ENCODE measurements at places on chromosomes 6 and 20.

DNA sequence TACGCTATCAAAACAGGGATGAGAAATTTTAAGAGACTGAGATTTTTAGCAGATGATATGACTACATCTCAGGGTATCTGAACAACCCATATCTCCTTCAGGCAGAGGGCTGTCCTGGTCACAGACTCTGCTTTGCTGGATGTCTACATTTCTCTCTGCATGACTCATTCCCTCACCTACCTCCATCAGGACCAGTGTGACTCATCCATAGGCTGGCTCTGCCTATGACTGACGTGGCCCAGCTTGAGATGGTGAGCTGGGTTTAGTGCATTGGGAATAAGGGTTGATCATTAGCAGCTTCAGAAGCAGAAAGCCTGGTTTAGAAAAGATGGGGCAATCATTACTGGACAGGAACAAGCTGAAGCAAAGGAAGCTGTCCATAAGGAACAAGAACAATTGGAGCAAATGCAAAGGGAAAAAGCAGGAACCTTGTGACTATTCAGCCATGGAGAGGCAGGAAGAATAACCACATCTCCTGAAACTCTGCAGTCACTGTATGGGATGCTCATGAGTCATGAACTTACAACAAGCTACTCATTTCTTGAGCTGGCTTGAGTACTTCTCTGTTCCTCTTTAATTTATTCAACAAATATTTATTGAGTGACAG is 86.4 kb upstream of the CBLN4 start:
- no peaks in the 10 kb centered on the region for H3K27me3 ChIP-seq
- H3K4me3 ChIP-seq = no peak overlapping the region
- no peak overlapping the region for H3K27ac ChIP-seq
- DNase-seq = no peak
- no peaks in the 10 kb centered on the region for H3K36me3 ChIP-seq

DNA sequence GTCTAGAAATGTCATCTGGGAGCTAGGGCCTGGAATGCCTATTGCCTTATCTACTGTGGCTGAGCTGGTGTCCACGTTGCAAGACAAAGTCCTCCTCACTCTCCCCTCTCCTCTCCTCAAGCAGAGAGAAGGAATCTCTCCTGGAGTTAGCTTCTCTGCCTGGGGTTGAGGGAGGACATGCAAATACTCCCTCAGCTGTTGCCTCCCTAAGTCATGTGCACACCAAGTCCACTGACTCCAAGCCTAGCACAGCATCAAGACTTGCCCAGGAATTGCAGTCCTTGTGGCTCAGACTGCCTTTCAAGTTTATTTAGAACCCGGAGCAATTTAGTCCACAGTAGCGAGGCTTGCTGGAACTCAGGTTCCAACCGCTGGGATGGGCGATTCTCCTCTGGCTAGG is 38.0 kb upstream of the SCP2D1 start:
- H3K27me3 ChIP-seq = peaks cover 18% of the 10 kb centered on the region
- no peak overlapping the region for H3K4me3 ChIP-seq
- no peaks in the 10 kb centered on the region for H3K36me3 ChIP-seq
- no peak for DNase-seq
- no peak overlapping the region for H3K27ac ChIP-seq

GRCh38 chr6:82396964-82397751 is 33.5 kb downstream of the TPBG start:
- H3K36me3 ChIP-seq = no peaks in the 10 kb centered on the region
- H3K27me3 ChIP-seq = no peaks in the 10 kb centered on the region
- DNase-seq = no peak
- no peaks in the 10 kb centered on the region for H3K4me1 ChIP-seq
- H3K4me3 ChIP-seq = no peak overlapping the region

DNA sequence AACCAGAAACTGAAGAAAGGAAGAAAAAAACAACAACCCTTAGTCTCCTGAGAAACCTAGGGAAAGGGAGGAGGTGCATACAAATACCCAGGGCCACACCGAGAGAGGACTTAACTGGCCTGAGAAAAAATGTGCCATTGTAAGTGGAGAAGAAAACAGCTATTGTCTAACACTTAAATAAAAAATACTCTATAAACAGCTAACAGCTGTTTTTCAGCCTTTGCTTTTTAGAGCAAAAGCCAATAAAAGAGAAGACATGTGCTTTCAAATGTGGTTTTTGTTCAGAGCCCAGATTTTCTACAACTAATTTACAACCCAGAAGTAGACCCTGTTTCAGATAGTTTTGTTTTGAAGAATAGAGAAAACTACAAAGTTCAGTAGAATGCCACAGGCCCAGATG is 56.0 kb upstream of the SLC22A16 start:
- peaks cover 37% of the 10 kb centered on the region for H3K4me1 ChIP-seq
- no peak overlapping the region for H3K4me3 ChIP-seq
- no peaks in the 10 kb centered on the region for H3K27me3 ChIP-seq
- no peaks in the 10 kb centered on the region for H3K36me3 ChIP-seq
- no peak for DNase-seq

DNA sequence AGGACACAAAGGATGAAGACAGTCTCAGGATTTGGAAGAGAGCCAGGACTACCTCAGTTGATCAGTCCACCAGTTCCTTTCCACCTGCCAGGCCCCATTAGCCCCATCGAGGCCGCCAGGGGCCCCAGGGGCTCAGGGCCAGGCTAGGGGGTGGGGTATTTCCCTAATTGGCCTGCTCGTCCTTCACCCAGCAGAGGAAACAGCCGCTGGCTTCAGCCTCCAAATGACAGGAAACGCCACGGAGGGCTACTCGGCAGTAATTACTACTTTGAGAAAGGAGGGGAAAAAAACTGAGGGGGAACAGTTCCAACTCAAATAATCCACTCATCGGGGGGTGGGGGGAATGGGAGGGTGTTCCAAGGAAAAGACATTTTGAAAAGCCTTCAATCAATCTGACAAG is 42.7 kb downstream of the MAFB start:
- H3K36me3 ChIP-seq = no peaks in the 10 kb centered on the region
- no peak overlapping the region for H3K27ac ChIP-seq
- H3K4me1 ChIP-seq = no peaks in the 10 kb centered on the region
- DNase-seq = no peak

- no peak overlapping the region for H3K4me3 ChIP-seq
- peaks cover 54% of the 10 kb centered on the region for H3K4me1 ChIP-seq
- H3K27ac ChIP-seq = no peak overlapping the region
- DNase-seq = no peak
- no peaks in the 10 kb centered on the region for H3K27me3 ChIP-seq
These were observed 90.1 kb upstream of the SUPT3H start for GRCh38 chr6:45467853-45468252.

GRCh38 chr20:48357714-48358113 is 470.1 kb downstream of the PREX1 start:
- no peak for DNase-seq
- H3K27ac ChIP-seq = no peak overlapping the region
- H3K4me3 ChIP-seq = no peak overlapping the region
- no peaks in the 10 kb centered on the region for H3K36me3 ChIP-seq
- H3K27me3 ChIP-seq = peaks cover 25% of the 10 kb centered on the region

DNA sequence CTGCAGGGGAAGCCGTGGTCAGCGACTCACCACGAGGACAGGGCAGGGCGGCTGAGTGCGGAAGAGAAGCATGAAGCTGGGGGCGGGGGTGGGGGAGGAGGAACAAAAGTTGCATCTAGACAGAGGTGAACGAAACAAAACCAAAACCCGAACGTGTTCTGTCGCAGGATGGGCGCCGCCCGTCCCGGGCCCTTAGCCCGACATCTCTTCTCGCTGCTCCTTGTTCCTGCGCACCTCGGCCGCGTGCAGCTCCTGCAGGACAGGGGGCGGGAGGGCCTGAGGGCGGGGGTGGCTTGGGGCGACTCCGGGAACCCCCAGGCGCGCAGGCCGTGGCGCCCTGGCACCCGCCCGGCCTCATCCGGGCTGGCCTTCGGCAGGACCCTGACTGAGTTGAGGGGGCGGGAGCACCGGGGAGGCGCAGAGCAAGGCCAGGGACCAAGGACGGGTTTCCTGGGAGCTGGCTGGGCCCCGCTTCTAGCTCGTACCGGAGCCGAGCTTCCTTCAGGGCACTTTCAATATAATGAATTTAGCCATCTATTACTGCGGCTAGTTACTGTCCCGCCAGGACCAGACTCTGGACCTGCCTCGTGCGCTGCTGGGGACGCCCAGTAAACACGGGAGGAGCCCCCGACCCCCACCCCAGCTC is 12.0 kb downstream of the STMN3 start:
- H3K27ac ChIP-seq = peak overlapping the region; percentile 64
- peak overlapping the region; percentile 71 for H3K4me3 ChIP-seq
- no peaks in the 10 kb centered on the region for H3K27me3 ChIP-seq
- DNase-seq = peak; percentile 80
- peaks cover 36% of the 10 kb centered on the region for H3K4me1 ChIP-seq

Data from activated T-cell treated with anti-CD3 and anti-CD28 coated beads, Interleukin-2, amount 50 U/mL, for 24 hours (primary cell).